ENCODE measurements at places on chromosomes 6 and 20.

DNA sequence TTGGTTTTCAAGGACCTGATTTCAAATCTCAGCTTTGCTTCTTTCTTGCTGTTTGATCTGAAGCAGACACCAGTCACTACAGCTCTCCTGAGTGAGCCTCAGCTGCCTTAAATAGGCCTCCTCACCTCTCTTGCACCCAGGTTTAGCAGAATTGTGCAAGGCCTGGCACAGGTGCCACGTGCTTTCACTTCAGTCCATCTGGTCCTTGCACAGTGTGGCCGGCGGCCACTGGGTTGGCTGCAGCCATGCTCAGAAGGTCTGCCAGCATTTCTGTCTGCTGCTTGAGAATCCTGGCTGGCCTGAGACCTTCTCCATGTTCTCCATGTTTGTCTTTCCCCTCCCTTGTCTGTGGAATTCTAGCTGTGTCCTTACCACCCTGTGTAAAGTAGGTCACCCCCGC, 14.5 kb upstream of the DAAM2 start:
- DNase-seq = no peak

- DNase-seq = no peak
Measured at GRCh38 chr6:166422201-166422940, 39.6 kb upstream of the MPC1 start.

GRCh38 chr6:90494067-90494780, 92.6 kb downstream of the MAP3K7 start:
- no peak for DNase-seq

- DNase-seq = no peak
Measured at GRCh38 chr6:41836022-41836659, 48.6 kb downstream of the TOMM6 start.

DNA sequence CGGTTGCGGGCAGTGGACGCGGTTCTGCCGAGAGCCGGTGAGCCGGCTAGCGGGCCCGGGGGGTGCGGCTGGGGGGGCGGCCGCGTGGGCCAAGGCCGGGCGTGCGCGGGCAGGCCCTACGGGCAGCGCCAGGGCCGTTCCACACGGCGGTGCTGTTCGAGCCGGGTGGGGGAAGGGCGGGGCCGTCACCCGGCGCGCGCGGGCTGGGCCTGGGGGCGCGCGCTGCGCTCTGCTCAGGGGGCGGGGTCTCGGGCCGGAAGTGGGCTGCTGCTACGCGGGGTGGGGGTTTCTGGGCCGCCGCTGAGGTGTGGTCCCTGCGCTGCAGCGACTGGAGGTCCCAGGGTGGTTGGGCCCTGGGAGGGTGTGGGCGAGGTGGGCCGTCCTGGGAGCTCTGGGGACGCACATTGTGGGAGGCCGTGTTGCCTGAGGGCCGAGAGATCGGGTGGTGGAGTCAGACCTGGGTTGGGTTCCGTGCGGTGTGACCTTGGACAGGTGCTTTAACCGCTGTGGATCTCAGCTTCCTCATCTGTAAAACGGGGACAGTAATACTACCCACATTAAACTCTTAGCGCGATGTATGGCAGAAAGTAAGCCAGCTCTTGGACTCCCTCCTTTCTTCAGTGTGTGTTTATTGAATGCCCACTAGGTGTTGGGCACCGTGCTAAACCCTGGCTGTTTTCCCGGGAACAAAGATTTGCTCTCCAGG, 391 bp downstream of the MAPRE1 start:
- no peak for DNase-seq

DNA sequence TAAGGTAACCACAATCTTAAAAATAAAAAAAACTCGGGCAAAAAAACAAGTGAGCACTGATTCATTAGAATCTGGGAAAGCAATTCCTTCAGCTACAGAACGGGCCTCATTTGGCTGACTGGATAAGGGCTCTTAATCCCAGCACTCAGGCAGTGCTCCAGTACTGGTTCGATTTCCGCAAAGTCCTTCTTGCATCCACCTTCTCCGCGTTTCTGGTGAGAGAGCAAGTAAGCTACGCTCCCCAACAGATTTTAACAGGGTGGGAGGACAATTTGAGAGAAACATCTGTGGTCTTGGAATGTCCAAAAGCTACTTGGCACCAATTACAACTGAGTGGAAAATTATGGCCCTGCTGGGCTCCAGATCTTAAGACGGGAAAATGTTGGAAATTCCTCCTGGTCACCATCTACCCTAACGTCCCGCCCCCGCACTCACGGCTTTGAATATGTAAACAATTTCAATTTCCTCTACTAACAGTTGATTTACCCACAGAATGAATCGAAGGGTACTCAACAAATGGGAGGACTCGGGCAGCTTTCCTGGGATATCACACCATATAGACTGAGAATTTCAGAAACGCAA, 18.1 kb upstream of the ZSCAN9 start:
- DNase-seq = no peak

DNA sequence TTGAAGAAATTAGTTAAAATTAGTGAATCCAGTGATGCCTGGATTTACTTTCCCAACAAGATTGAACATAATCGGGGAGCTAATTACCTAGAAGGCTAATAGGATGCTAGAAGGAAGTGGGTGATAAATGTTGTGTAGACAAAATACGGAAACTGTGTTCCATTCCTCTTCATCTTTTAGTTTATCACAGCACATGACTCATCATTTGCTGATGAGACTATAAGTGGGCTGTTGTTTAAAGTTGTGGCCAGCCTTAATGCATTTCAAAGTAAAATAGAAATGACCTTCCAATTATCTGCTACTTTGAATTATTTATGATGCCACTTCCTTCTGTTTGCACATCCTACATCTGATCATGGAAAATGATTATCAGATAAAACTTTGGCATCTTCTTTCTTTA, 43.4 kb downstream of the OGFRL1 start:
- DNase-seq = peak; percentile 51
